ENCODE measurements at places on chromosomes 3 and 15.
A peak's percentile ranks its signal among the peaks of the same experiment; 100 is the strongest.

DNA sequence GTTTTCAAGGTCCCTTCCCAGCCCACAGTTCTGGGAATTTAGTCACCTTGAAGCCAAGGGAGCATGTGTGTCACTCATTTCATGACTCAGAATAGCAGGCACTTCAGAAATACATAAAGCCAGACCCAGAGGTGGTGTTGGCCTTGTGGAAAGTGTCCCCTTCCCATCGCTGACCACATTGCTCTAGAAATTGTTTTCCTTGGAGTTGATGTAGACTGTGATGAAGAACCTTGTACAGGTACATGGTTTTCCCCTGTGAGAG is 158.8 kb downstream of the SLCO3A1 start:
- no peak for DNase-seq

- DNase-seq = no peak
Measured at GRCh38 chr15:70125605-70126004, 27.9 kb upstream of the TLE3 start.

- DNase-seq = no peak
Measured at GRCh38 chr3:186477876-186478275, 66.3 kb downstream of the CRYGS start.

GRCh38 chr15:52872036-52872818 is 82.1 kb upstream of the ONECUT1 start:
- DNase-seq = no peak

DNA sequence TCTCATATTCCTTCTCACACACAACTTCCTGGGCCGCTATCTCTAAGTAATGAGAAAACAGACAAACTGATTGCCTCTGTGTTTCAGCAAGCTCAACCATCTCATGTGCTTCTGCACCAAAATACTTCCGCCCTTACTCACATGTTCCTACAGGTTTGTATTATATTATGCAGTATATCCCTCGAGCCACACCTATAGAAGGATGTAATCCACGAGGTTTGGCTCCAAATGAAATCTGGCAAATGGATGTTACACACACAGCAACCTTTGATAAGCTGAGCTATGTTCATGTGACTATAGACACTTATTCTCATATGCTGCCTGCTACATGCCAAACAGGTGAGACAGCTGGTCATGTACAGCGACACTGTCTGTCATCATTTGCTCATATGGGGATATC is 22.6 kb downstream of the CCRL2 start:
- no peak for DNase-seq

DNA sequence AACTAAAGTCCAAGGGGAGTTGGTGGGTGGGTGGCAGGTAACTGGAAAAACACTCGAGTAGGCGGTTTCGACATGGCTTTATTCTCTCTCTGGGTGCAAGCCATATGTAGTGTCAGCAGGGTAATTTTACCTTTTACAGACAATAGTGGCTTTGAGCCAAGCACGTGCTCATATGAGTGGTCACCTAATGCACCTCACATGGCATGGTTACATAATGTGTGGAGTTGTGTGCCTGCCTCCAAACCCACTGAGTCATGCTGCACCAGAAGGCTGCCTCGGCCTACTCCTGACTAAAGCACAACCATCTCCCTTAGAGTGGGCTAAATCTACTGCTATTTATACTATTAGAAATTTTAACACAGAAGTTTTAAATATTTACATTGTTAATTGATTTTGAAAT is 16.5 kb downstream of the CCRL2 start:
- DNase-seq = no peak

DNA sequence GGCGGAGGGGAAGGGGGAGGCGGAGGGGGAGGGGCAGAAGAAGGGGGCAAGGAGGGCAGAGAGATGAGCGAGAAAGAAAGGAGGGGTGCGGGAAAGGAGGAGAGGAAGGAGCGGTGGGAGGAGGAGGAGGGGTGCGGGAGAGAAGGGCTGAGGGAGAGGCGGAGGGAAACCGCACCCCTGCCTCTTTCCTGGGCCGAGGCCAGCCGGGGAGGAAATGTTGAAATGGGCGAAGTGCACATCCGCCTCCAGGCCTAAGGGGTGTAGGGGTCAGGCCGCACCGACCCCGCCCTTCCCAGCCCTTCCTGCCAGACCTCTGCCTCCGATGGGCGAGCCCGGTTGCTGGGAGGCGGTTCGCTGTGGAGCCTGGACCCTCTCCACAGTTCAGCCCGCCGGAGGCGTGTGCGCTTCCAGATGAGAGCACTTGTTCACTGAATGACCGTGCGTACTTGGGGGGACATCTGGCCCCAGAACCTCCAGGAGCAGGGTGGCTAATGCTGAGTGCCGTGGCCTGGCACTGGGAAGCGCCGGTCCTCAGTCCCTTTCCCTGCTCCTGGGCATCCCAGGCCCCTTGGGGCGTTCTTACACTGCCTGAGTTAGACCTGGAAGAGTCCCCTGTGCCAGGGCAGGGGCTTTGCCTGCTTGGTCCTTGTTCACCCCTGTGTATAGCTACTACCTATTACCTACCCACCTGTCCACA is 110.3 kb upstream of the KLF13 start:
- DNase-seq = no peak

GRCh38 chr15:60809375-60809774 is 330.4 kb upstream of the ICE2 start:
- no peak for DNase-seq

DNA sequence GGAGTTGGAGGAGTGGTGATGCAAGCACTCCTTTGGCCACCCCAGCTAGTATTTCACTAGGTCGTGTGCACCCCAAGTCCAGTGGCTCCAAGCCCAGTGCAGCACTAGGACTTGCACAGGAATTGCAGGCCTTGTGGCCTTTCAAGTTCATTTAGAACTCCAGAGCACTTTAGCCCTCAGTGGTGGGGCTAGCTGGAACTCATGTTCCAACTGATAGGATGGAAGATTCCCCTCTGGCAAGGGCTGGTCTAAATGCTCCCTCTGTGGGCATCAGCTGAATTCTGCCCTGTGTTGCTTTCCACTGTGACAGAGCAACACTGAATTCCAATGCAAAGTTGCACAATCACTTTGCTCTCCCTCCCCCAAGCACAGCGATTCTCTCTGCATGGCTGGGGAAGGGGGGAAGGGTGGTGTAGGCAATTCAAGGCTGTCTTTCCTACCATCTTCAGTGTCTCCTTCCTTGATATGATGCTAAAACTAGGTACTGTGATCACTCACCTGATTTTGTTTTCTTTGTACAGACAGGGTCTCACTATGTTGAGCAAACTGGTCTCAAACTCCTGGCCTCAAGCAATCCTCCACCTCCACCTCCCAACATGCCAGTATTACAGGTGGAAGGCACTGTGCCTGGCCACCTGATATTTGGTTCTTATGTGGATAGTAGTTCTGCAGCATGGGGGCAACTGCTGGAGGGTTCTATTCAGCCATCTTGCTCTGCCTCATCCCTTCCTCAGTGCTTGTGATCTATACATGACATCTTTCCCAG is 10.3 kb downstream of the USF3 start:
- DNase-seq = no peak

DNA sequence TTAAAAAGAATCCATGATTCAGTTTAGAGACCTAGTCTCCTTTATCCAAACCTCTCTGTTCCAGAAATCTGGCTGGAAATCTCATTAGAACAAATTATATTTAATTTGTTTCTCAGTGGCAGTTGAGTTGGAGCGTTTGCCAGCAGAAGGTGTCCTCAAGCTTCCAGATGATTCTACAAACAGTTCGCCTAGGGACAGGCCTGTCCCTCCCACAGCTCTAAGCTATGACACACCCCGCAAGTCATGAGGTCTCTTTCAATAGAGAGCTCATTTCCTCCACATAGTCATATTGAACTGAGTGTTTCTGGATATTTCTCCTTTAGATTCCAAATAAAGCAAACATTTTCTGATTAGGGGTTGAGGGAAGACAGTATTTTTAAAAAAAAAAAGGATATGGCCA is 230.3 kb downstream of the ATP8B4 start:
- DNase-seq = no peak

DNA sequence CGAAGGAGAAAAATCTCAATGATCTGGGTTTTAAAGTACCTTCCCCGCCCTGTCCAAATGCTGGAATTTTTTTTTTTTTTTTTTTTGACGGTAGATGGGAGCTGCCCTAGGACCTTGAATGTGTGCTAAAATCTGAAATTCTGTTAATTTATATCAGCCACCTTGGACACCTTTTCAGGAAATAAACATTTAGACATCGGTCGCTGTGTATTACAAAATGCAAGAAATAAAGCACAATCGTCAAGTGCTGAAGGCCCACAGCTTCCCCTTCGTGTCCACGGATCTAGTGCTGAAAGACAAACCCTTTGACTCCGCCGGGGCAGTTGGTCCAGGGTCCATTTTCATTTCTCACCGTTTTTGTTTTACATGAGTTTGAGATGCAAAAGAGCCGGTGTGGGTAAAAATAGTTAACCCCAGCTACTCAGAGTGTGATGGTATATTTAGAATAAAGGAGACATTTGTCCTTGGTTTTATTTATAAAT is 90.2 kb upstream of the CHD2 start:
- DNase-seq = peak; percentile 62

DNA sequence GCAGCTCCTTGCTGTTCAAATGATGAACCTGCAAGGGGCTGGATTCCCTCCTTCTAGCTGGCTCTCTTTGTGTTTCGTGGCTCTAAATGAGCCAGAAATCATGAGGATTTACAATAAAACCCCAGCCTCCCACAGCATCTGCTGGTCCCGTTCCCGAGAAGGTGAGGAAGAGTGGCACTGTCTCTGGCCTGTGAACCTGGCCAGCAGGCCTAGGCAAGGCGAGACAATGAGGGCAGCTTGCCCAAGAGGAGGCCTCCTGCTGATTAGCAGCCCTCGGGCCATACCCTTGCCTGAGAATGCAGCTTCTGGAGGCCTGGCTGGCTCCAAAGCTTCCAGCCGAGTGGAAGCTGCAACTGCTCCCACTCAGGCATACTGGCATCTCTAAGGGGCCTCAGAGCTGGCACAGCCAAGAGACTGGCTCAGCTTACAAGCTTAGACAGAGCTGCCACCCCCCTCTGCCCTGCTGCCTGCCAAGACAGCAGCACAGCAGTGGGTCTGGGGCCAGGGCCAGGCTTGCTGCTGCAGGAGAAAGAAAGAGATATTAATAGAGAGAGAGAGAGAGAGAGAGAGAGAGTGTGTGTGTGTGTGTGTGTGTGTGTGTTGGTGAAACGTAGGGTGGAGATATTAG is 76.5 kb downstream of the HMG20A start:
- DNase-seq = peak; percentile 88

DNA sequence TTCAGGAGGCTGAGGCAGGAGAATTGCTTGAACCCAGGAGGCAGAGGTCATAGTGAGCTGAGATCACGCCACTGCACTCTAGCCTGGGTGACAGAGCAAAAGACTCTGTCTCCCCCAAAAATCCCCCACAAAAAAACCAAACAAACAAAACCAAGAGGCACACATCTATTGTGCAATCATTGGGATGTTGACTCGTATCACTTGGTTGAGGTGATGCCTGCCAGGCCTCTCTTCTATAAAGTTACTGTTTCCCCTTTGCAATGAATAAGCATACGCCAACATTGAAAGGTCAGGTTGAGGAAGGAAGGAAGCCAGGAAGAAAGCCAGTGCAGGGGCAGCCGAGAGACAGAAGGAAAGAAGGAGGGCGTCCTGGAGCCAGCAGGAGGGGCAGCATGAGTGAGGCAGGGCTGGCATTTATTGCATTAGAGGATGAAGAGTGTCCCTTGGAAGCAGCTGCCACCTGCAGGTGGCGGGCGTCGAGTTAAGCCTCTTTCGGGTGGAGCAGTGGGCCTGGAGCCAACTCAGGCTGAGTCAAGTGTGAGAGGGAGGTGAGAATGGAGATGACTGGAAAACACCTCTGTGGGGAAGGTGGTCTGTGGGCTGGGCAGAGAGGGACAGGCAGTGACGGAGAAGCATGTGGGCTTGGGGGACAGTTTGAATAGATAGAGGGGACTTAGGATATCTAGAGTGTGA is 8.3 kb upstream of the CSPG4 start:
- no peak for DNase-seq

- DNase-seq = no peak
Measured at GRCh38 chr3:72914383-72914782, 26.5 kb downstream of the GXYLT2 start.

GRCh38 chr15:88627463-88627862 is 6.3 kb downstream of the AEN start:
- DNase-seq = no peak

DNA sequence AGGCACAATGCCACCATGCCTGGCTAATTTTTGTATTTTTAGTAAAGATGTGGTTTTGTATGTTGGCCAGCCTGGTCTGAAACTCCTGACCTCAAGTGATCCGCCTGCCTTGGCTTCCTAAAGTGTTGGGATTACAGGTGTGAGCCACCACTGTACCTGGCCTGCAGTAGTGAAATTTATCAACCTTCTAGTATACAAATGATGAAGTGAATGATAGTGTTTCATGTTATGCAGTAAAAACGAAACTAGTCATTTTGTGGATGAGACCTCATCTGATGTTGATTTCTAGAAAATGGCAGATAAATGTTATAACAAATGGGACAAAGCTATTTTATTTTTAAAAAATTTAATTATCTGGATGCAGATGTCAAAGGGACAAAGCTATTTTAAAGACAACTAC is 32.9 kb downstream of the NXPE3 start:
- no peak for DNase-seq

Measured in hippocampal formation (tissue), 2 donors.